ENCODE measurements at places on chromosomes 4 and X.

GRCh38 chrX:151397741-151398070 is 700 bp downstream of the VMA21 start:
- DNase-seq, result no peak

DNA sequence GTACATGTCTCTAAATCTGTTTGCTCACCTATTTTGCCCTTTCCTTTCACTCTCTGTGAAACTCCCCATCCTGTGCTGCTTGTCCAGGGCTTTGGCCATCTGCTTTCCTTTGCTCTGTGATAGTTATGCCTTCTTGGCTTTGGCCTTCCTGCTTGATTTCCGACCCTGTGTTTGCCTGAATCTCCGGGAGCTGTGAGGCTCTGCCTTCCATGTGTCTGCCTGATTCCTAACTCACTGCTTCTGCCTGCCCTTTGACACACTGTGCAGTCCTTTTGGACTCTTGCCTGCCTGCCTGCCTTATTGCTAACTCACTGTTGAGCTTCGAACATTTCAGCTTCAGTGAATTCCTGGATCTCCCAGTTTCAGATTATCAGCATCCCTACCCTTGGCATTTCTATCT is 143.1 kb downstream of the C4orf33 start:
- DNase-seq, result no peak

- no peak for DNase-seq
These were observed 324.1 kb upstream of the GALNT7 start for GRCh38 chr4:172844556-172844955.

DNA sequence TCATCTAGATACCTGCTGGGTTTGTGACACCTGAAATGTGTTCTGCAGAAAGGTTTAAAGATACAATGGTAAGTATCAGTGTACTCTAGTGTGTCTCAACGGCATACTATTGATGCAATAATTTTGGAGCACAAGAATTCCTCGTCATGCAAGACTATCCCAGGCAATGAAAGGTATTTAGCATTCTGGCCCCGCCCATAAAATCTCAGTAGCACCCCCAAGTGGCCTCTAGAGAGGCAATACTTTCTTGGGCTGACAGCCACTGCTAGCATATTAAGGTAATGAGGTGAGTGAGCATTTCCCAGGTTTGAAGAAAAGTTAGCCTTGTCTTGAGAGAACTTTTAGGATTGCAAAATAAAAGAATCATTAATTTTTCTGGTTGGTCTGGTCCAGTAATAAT is 24.0 kb downstream of the TAB3 start:
- DNase-seq, result no peak

DNA sequence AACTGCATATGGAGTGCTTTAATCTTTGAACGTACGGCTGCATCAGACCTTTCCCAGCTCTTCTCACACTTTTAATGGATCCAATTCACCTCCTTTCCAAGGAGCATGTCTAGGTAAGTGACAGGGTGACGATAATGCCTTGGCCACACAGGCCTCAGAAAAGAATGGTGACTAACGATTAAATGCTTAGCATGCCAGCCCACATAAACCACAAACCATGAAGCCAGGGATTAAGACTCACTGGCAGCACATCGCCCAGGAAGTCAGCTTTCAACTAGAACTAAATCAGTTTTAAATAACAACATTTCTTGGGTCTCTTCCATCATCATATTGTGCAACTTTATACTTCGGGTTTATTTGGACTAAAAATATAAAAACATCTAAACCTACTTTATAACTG is 28.7 kb downstream of the INPP4B start:
- DNase-seq, result no peak

DNA sequence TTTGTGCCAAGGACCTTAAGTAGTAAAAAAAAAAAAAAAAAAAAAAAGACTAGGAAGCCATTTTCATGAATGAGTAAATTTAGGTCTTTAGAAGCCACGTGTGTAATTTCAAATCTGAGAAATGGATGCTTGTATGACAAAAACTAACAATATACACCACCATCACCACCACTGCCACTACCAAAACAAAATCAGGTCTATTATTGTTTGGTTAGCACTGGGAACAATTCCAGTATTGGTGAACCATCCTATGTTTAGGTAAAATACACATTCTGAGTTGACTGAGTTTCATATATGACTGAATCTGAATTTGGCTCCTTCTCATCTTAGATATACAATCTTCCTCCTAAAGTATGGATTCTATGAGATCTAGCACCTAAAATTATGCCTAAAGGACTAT is 8.8 kb upstream of the TMSB4X start:
- no peak for DNase-seq

DNA sequence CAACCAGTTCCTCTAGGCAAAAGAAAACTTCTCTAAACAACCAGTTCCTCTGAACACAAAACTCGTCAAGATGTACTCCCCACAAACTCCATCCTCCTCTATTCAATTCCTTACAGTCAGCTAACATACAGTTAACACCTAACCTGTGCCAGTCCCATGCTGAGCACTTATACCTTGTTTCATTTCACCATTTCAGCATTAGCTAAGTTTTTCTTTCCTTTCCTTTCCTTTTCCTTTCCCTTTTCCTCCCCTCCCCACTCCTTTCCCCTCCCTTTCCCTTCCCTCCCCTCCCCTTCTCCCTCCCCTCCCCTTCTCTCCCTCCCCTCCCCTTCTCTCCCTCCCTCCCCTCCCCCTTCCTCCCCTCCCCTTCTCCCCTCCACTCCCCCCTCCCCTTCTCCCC is 13.1 kb downstream of the HERC6 start:
- DNase-seq, result no peak

GRCh38 chr4:132818091-132818490 is 331.0 kb upstream of the PCDH10 start:
- DNase-seq, result no peak

- no peak for DNase-seq
These were observed 182.7 kb downstream of the KCNIP4 start for GRCh38 chr4:21765810-21766407.

DNA sequence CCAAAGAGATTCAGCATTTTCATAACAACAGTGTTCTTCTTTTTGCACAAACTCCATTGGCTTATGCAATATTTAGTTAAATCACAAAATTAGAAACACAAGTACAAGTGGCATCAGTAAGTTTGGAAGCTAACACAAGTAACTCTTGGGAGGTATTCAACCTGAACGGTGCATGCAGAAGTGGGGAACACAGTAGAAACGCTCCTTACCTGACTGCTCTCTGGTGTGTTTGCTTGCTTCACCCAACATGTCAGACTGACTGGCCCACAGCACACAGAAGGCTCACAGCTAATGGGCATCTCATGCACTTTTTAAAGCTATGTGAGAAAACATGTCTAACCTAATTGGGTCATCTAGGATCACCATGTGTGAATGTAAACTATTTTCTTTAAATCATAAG is 133.6 kb downstream of the MAGEB17 start:
- DNase-seq, result no peak

DNA sequence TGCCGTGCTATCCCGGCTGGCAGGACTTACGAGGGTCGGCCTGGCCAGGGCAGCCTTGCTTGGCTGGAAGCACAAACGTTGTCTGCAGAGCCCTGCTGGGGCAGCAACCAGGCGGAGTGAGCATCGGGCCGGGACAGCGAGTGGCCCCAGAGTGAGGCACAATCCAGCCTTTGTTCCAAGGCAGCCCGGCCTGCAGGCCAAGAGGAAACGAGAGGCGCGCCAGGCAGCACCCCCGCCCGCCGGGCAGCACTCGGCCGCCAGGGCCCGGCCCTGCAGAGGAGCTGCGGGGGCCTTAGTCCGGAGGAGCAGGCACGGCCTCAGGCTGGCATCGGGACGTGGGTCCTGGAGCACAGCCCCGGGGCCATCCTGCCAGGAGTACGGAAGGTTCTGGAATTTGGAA is 24.1 kb downstream of the FGFRL1 start:
- no peak for DNase-seq

DNA sequence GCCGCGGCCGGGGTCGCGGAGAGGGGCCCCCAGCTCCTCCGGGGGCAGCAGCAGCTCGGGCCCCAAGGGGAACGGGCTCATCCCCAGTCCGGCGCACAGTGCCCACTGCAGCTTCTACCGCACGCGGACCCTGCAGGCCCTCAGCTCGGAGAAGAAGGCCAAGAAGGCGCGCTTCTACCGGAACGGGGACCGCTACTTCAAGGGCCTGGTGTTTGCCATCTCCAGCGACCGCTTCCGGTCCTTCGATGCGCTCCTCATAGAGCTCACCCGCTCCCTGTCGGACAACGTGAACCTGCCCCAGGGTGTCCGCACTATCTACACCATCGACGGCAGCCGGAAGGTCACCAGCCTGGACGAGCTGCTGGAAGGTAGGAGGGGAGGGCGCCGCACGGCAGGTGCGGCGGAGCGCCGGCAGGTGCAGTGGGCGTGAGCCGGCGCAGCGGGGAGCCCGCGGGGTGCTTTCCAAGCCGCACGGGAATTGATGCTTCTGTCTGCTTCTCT is 886 bp downstream of the DCLK2 start:
- peak; percentile 38 for DNase-seq

GRCh38 chr4:169229571-169230028 is 41.2 kb downstream of the SH3RF1 start:
- DNase-seq, result no peak

Data from activated naive CD8-positive, alpha-beta T cell treated with anti-CD3 and anti-CD28 coated beads, Interleukin-2, amount 10 ng/mL, durations not matched to agents 7 days and 5 days (primary cell).